ENCODE measurements at places on chromosomes 1 and 21.

DNA sequence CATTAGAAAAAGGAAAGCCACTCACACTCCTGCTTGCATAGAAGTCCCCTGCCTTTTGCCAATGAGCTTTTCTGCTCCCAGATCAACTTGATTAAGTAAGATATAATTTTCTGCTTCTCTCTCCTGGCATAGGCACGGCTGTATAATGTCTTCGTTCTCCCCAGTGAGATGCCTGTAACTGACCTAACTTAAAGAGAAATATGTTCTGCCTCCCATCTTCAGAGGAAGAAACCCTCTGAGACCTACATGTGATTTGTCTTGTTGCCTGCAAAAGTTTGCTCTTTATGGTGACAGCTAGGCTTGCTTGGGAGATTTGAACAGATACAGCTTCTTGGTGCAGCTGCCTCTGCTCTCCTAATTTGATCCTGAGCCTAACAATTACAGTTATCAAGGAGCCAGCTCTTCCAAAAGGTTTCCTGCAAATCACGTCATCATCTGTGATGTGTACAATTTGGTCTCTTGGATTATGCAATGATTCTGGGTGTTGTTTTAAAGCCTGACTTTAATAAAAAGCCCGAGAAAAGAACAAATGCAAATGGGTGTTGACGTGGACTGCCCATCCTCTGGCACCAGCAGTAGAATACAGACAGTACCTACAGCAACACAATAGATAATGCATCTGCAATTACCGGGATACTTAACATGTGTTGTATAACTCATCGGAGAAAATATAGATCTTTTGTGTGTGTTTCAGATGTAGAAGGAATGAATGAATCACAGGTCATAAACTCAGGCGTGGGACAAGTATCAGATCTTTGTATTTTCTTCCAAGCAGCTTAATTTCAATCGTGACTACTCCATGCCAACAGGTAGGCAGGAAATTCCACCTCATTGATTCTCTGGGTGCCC is 76.2 kb upstream of the KAZN start:
- peak; percentile 76 for DNase-seq

GRCh38 chr1:196180847-196181593 is 427.2 kb downstream of the KCNT2 start:
- DNase-seq, result peak; percentile 95

GRCh38 chr1:217418269-217419193 is 212.4 kb downstream of the GPATCH2 start:
- no peak for DNase-seq

- no peak for DNase-seq
Measured at GRCh38 chr21:41805643-41806042, 38.8 kb upstream of the RIPK4 start.

Data from fibroblast of skin of right biceps (primary cell).